ENCODE measurements at places on chromosomes 7 and 10.

GRCh38 chr10:60367431-60367830 lies 22.2 kb downstream of the ANK3 start:
- DNase-seq, result no peak

DNA sequence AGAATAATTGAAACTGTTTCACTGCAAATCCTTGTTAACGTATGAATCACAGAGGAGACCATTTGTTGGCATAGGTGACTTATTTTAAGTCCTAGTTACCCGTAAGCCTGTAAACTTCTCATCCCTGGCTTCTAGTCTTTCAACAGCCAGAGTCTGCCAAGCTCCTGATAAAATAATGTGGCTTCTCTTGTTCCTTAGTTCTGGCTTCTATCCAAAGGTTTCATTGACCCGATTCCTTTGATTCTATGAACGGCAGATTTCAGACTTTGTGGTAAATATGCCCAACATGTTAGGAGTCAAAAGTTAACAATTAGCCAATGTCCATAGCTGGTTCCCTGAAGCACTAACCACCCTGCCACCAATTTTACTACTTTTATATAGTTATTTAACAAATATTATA lies 23.3 kb downstream of the DNAH11 start:
- no peak for DNase-seq

- no peak for DNase-seq
Observed at GRCh38 chr10:43946445-43946844, 297.8 kb upstream of the ZNF32 start.

GRCh38 chr7:93006480-93007095 lies 111.2 kb downstream of the SAMD9 start:
- DNase-seq, result no peak

DNA sequence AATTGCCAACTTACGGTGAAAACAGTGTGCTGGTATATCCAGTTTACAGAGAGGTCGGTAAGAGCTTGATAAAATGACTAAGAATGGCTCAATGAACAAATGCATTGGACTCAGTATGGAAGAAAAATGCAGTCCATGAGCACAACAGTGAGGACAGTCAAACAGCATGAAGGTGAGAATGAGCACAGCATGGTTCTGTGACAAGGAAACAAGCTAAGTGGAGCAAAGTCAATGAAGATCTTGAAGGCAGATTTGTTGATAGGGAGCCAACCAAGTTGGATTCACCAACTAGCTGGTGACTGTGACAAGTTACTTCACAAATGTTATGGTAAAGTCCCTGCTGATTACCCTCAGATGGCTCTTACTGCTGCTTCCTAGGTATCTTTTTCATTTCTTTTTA lies 75.9 kb downstream of the SHOC2 start:
- no peak for DNase-seq

DNA sequence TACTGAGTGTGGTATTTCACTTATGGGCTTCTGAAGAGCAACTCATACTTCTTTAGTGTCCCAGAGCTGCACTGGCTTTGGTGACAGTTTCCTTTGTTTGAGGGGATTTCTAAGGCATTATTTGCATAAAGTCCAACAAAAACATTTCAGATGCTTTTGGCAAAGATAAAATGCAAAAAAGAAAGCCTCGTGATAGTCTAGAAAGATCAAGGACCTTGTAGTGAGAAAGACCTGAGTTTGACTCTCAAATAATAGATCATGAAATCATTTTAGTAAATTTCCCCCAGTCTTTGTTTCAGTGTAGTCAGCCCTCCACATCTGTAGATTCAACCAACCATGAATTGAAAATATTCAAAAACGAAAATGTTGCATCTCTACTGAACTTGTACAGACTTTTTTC lies 107.4 kb downstream of the EEPD1 start:
- DNase-seq, result no peak

DNA sequence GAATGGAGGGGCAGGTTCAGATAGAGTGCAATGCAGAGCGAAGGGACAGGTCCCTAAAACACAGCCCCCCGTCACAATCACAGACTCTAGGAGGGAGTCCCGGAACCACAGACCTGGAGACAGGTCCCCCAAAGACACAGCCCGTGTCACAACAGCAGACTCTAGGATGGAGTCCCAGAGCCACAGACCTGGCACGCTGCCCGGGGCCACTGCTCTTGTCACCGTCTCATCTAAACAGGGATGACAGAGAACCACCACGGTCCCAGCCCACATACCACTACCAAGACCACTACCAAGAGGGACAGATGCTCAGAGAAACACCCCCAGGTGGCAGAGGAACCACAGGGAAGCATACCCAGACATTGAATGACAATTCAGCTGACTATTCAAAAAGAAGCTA lies 183.9 kb downstream of the TCERG1L start:
- DNase-seq, result no peak

DNA sequence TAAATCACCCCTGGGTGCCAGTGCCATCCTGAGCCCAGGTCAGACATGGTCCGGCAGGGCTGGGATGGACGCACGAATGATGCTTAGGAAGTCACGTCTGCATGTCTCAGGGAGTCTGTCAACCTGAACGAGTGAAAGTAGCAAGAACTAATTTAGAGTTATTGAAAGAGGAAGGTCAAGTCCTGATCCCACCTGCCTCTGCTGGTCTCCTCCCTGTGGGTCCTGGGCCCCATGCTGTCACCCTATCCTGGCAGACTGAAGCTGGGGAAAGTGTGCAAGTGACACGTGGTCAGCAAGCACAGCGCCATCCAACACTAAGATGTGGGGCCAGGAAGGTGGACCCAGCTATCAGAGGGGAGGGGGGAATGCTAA lies 26.1 kb upstream of the GRID1 start:
- no peak for DNase-seq

DNA sequence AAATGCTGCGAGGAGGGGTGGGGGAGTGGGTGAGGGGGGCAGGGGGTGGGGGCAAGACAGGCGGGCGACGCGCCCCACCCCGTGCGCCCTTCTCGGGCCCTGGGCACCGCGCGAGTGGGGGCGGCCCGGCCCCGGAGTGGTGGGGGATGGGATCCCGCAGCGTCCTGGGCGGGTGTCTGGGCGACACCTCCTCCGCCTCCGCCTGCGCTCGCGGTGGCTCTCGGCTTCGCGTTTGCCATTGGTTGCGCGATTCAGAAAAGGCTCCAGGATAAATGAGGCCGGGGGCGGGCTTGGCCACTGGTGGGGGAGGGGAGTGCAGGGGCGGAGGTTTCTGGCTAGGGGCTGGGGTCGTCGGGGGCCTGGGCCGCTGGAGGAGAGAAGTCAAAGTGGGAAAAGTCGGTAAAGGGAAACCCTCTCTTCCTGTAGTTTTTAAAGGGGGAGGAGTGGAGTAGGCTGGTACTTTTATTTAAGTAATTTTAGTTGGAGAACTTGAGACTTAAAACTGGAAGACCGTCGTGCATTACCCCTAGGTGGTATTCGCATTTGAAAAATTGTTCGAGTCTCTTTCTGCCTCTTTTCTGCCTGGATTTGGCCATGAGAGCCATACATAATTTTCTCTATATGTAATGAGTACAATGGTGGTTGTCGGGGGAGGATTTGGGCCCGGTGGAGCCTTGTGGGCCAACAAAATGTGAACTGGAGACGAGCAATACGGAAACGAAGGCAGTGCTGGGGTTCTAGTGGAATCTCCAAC lies 992 bp upstream of the IGF2BP3 start:
- DNase-seq, result no peak

- DNase-seq, result no peak
Observed at GRCh38 chr7:79453558-79454360, at the start of gene MAGI2. Gene MAGI2, minus strand, starts transcription at chr7:79453667. Its CDS starts 347 bp downstream, at chr7:79453320.

GRCh38 chr7:143419880-143420279 lies 11.2 kb upstream of the EPHA1 start:
- DNase-seq, result no peak

DNA sequence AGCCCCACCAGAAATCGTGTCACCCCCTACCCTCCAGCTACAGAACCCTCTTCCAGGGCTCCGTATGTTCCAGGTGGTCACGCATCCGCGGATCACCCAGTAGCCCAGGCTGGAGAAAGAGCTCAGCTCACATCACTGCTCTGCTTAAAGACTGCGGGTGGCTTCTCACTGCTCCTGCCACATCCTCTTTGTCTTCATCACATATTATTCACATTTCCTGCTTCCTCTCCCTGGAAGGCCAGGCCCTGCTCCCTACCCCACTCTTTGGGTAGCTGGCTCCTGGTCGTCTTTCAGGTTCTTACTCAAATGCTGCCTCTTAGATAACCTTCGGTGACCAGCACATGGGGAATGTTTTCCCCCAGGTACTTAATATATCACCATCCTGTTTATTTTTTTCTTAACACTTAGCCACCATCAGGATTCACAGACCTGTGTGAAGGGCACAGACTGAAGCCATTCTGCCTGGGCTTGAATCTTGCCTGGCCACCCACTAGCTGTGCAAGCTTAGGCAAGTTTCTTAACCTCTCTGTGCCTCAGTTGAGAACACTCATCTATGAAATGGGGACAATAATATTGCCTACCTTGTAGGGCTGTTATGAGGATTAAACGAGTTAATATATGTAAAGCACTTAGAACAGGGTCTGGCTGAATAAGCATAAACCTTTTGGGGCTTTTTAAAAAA lies 307.8 kb downstream of the PRPF18 start:
- no peak for DNase-seq

DNA sequence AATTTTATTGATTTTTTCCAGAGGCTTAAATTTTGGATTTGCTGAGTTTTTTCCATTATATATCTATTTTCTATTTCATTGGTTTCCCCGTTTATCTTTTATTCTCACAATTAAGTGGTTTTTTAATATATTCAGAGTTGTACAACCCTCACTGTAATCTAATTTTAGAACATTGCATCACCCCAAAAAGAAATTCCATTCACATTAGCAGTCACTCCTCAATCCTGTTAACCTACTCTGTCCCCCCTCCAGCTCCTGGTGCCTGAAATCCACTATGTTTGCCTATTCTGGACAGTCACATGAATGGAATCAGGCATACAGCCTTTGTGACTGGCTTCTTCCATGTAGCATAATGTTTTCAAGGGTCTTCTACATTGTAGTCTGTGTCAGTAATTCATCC lies 55.8 kb upstream of the ITGA8 start:
- DNase-seq, result no peak

DNA sequence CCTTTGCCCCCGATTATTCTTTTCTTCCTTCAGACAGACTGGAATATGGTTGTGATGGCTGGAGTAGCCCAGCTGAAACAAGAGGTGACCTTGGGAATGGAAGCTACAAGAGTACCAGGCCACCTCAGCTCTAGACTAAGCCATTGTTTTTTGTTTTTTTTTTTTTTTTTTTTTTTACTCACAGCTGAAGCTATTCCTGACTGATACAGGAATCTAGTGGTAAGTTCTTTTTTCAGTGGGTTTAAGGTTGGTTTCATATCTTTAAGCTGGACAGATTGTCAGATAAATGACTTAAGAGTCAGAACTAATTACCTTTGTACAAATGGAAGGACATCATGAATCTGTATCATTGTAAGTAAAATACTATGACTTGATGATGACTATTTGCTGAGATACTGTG lies 30.2 kb upstream of the PTPN12 start:
- no peak for DNase-seq

- DNase-seq, result no peak
Observed at GRCh38 chr7:127904670-127904985, 126.6 kb downstream of the LRRC4 start.

- no peak for DNase-seq
Observed at GRCh38 chr7:105298439-105298894, 90.3 kb downstream of the SRPK2 start.

DNA sequence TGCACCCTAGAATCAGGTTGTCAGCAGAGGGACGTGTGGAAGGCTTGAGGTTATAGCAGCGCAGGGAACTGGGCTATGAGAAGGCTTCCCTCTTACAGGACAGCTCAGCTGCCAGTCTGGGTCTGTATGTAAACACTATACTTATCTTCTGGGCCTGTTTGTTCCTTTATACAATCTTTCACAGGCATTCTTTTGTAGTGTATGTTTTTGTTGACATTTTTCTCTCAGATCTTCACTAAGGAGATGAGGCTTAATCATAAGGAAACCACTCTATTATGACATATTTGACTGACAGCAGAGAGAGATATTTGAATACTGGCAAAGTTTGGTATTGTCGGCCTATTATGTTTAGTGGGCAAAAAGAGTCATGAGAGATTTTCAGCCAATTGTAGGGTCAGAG lies 929 bp downstream of the GBF1 start:
- no peak for DNase-seq

DNA sequence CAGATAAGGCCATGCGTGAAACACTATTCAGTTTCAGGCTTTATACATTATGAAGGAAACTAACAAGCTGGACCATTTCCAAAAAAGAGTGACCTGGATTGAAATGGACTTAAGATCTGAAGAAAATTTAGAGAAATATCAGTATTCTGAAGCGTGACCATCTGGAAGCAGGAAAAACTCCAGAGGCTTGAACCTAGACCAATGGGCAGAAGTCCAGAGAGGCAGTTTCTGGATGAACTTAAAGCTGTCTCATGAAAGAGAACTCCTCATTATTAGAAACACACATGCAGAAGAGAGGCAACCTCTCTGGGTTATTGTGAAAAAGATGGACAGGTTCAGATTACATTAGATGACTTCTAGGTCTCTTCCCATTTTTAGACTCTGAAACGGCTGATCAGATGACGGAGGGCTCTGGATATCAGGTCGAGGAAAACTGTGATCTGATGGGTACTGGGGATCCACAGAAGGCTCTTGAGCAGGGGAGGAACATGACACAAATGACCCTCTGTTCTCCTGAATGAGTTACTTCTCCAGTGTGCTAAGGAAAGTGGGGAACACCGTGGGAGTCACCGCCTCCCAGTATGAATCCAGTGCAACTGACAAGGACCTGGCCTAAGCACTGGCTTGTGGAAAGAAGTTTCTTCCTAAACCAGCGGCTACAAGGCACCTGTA lies 116.5 kb downstream of the SPDYE5 start:
- no peak for DNase-seq

DNA sequence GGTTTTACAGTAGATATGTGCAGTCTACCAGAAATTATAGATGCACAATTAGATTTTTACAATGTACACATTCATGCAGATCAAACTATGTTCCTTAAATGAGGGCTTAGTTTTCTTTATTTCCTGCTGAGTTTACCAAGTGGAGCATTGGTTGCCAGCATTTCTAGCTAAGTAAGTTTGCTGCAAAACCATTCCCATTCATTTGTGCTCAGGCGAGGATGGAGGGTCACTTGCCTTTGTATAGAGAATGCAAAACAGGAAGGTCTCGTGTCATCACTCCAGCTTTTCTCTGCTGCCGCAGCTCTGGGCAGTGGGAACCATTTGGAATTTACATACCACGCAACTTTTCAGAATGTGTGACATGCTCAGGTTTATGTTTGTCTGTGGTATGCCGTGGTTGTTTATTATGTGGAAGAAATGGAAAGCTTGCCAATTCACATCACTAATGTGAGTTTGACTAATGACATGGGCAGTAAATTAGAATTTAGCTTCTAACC lies 198.6 kb downstream of the TRIL start:
- DNase-seq, result no peak

DNA sequence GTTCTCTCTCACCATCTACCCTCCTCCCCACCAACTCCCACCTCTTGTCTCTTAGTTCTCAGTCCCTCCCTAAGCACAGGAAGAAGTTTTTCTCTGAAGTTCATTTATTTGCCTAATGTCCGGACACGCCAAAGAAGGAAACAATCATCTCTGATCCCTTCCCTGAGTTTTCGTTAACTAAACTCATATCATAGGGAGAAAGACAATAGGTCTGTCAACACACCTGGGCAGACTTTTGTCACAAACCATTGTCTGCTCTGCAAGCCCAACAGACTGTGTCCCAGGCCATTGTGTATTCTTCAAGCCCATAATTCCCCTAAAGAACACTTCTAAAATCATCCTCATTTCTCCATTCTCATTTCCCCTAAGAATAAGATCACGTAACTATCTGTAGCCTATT lies 691.0 kb upstream of the MBL2 start:
- DNase-seq, result no peak

GRCh38 chr10:5976512-5977470 lies 552 bp downstream of the IL15RA start:
- DNase-seq, result no peak

GRCh38 chr10:133420579-133420978 lies 3.8 kb downstream of the SPRN start:
- no peak for DNase-seq

Measured in stimulated activated CD8-positive, alpha-beta memory T cell treated with anti-CD3 and anti-CD28 coated beads, Interleukin-4, amount 100 ng/mL, for 1 hour (primary cell).